ENCODE measurements at places on chromosomes 2 and 18. TPM values are rescaled to one million over a fixed set of nuclear protein-coding genes. Genes with fewer than 3 reads are reported as not detected.

DNA sequence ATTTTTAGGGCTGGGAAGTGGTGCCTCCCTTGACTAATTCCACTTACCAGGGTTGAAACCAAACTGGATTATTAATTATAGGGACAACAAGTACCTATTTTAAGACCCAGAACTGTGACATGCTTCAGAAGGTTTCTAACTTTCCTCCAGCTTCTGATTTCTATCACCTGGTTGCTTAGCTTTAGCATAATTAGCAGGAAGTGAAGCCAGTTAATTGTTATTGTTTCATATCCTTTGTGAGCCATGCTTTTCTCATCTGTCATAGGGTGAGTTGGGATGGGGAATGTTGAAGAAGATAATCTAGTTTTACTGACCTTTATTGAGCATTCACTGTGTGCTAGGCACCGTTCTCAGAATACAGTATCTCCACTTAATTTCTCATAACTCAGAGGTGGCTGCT is 3.2 kb downstream of the YPEL5 start:
- no peak overlapping the region for H3K4me3 ChIP-seq
- no peak overlapping the region for H3K27ac ChIP-seq
- DNase-seq = no peak
- no peaks in the 10 kb centered on the region for H3K27me3 ChIP-seq
- no peaks in the 10 kb centered on the region for H3K36me3 ChIP-seq

The SOX11 gene
- 1.4 TPM for total RNA-seq

- H3K36me3 ChIP-seq = no peaks in the 10 kb centered on the region
- peak overlapping the region; percentile 44 for H3K27ac ChIP-seq
- no peaks in the 10 kb centered on the region for H3K27me3 ChIP-seq
- no peaks in the 10 kb centered on the region for H3K4me1 ChIP-seq
- DNase-seq = no peak
Measured at GRCh38 chr2:173043897-173044519, 31.6 kb upstream of the MAP3K20 start.

DNA sequence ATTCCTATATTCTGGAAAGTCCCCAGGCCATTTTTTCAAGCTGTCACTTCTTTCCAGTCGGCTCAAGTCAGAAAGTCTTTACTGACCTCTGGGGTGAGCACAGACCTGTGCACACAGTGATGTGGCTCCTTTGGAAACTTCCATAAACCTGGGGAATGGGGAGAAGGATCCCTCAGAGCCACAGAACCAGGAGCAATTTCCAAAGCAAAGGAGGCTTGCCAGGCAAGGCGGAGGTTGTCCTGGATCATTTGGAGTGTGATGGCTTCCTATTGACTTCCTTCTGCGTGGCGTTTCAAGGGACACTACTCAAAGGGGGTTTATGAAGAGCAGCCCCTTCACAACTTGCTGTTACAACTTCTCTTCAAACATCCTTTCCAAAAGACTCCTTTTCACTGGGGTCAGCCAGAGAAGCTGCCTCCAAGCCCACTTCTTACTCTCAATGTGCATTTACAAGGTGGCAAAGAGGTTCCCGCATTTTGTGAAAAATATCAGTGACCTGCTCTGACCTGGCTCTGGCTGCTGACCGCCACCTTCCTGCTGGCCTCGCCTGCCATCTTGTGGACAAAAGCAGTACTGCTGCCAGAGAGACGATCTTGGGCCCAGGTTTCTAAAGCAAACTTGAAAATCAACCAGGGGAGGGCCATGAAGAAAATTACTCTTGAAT is 18.2 kb upstream of the TMEM247 start:
- H3K36me3 ChIP-seq = no peaks in the 10 kb centered on the region
- H3K4me3 ChIP-seq = no peak overlapping the region
- peak; percentile 81 for DNase-seq
- H3K27me3 ChIP-seq = no peaks in the 10 kb centered on the region
- peak overlapping the region; percentile 79 for H3K27ac ChIP-seq

DNA sequence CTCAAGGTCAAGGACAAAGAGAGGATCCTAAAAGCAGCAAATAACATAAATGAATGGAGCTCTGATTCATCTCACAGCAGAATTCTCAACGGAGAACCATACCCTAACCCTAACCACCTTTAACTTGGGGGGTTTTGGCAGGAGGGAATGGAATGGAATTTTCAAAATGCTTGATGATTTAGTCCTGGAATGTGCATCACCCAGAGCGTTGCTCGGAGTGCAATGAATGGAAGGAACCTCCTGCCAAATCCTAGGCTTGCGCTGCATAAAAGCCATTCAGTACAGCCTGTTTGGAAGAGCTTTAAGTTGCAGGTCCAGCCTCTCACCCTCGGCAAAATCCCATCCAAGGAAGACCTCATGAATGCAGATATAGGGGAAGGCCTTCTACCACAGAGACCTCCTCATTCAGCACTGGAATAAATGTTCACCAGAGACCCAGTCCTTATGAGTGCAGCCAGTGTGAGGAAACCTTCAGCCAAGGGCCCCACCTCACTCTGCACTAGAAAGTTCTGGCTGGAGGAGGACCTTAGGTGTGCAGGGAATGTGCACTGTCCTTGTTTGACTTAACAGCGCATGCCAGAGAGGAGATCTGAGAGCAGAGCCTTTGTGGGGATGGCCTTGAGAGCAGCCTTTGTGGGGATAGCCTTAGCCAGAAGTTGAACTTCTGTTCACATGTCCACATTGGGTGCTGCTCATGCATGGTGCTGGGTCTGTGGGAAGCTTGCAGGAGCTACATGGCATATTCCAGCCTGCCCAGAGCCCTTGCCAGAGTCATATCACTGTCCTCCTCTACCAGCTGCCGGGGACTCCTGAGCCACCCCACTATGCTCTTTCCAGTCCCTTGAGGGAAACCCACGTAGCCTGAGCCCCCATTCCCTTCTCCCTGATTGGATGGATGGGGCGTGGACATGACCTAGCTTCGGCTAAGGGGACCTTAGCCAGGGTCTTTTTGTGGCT is 30.5 kb downstream of the ASB1 start:
- no peak for DNase-seq
- peaks cover 3% of the 10 kb centered on the region for H3K36me3 ChIP-seq
- no peaks in the 10 kb centered on the region for H3K27me3 ChIP-seq
- no peak overlapping the region for H3K27ac ChIP-seq
- no peak overlapping the region for H3K4me3 ChIP-seq

- no peaks in the 10 kb centered on the region for H3K36me3 ChIP-seq
- H3K27ac ChIP-seq = peak overlapping the region; percentile 96
- H3K27me3 ChIP-seq = no peaks in the 10 kb centered on the region
Measured at GRCh38 chr2:222862106-222862908, 1.5 kb downstream of the ACSL3 start.

DNA sequence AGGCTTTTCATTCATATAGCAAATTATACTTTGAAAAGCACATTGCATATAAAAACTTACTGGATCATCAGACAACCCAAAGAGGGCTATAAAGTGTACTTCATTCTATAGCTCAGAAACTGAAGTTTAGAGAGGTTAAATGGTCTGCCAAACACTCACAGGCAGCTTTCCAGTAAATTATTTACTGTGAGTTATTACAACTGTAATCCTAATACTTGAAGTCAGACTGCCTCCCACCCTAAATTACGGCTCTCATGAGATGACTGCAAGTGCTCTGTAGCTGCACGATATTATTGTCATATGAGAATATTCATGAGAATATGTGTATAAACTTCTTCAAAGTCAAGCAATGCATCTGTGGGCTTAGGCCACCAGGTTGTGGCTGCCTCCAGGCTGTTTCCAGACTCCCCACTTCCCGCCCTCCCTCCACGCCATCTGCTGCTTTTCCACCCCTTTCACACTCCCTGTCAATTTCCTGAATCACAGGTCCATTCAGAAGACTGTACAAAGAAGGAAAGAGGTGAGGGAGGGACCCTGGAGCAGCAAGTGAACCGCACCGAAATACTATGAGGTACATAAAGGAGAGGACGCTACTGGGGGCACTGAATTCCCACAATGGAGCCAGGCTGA is 111.1 kb upstream of the SPOPL start:
- H3K4me1 ChIP-seq = no peaks in the 10 kb centered on the region
- H3K27me3 ChIP-seq = no peaks in the 10 kb centered on the region
- H3K4me3 ChIP-seq = no peak overlapping the region
- no peak overlapping the region for H3K27ac ChIP-seq

- H3K27ac ChIP-seq = no peak overlapping the region
- H3K4me1 ChIP-seq = no peaks in the 10 kb centered on the region
- no peak overlapping the region for H3K4me3 ChIP-seq
- H3K27me3 ChIP-seq = no peaks in the 10 kb centered on the region
Measured at GRCh38 chr2:18588049-18588448, 1.3 kb downstream of the NT5C1B start.

- no peaks in the 10 kb centered on the region for H3K4me1 ChIP-seq
- H3K36me3 ChIP-seq = peaks cover 100% of the 10 kb centered on the region
- no peak overlapping the region for H3K4me3 ChIP-seq
- H3K27ac ChIP-seq = no peak overlapping the region
- no peak for DNase-seq
- H3K27me3 ChIP-seq = no peaks in the 10 kb centered on the region
Measured at GRCh38 chr2:152658221-152658620, 59.0 kb downstream of the PRPF40A start.

DNA sequence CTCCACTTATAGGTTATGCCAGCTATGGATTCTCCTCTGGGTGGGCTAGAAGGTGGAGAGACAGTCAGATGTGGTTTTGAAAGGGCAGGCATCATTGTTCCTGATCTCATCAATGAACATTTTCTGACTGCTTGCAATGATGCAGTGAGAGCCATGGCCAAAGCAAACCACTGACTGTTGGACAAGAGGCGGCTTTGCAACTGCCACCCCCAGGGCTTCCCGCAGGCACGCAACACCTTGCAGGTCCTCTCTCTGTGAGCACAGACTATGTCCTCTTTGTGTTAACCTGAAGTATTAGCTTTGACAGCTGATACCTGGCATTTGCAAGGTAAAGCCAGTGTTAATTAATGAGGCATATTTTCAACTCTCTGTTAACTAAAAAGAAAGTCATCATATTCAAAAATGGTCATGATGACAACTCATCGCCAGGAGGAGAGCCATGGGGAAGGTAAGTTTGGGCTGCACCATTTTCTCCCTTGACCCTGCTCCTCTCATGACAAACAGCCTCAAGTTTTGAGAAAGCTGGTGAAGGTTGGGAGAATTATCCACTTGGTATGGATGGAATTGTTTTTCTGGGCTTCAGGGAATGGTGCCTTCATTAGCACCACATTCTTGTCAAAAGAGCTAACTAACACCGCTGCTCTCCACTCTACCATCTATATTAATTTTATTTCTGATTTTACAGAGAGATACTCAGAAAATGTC is 14.9 kb upstream of the FAM124B start:
- H3K27ac ChIP-seq = no peak overlapping the region
- H3K27me3 ChIP-seq = no peaks in the 10 kb centered on the region
- H3K36me3 ChIP-seq = no peaks in the 10 kb centered on the region
- peaks cover 9% of the 10 kb centered on the region for H3K4me1 ChIP-seq
- no peak for DNase-seq

All from heart right ventricle (tissue), 16 donors.